ENCODE measurements at places on chromosomes 1 and 21. TPM values are rescaled to one million over a fixed set of nuclear protein-coding genes. Genes with fewer than 3 reads are reported as not detected.

The HMCN1 gene
- total RNA-seq = 0.03 TPM

The SPOCD1 gene
- 0.14 TPM for total RNA-seq

The MMP23B gene
- 0.98 TPM for total RNA-seq

The XCL1 gene
- total RNA-seq = 57.5 TPM

The TMEM61 gene
- total RNA-seq = not detected

The SH3D21 gene
- 1.7 TPM for total RNA-seq

The AMY1B gene
- not detected for total RNA-seq

DNA sequence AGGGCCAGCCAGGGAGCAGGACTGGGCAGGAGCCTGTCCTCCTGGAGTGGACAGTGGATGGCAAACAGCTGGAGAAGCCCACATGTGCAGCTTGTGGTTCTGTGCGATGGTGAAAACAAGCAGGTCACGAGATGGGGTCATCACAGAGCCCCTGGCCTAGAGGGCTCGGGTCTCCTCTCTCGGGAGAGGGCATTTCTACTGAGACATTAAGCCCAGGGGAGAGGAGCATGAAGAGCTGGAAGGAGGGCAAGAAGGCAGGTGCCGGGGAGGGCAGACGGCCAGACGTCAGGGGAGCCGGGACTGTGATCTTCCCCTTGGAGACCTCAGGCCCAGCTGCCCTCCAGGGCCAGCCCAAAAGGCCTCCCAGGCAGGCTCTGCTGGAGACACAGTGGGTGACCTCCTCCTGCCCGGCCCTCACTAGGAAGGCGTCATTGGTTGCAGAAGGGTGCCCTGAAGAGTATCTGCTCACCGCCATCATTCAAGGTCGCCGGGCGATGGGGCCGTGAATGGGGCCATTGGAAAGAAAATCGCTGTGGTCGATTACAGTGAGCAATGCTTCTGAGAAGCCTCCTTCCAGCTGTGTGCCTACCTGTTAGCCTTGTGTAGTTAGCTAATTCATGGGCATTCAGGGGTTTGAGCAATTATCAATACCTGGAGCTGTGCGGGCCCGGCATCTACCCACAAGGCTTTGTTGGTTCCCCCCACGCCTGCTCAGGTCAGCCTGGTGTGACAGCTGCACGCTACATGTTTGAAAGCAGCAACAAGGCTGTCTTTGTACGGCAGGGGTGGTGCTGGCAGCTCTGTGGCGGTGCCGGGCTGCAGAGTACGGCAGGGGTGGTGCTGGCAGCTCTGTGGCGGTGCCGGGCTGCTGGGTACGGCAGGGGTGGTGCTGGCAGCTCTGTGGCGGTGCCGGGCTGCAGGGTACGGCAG is 72.3 kb upstream of the ACTRT2 start:
- DNase-seq = no peak

GRCh38 chr1:229124520-229125124 is 146.3 kb upstream of the RAB4A start:
- no peak for DNase-seq

DNA sequence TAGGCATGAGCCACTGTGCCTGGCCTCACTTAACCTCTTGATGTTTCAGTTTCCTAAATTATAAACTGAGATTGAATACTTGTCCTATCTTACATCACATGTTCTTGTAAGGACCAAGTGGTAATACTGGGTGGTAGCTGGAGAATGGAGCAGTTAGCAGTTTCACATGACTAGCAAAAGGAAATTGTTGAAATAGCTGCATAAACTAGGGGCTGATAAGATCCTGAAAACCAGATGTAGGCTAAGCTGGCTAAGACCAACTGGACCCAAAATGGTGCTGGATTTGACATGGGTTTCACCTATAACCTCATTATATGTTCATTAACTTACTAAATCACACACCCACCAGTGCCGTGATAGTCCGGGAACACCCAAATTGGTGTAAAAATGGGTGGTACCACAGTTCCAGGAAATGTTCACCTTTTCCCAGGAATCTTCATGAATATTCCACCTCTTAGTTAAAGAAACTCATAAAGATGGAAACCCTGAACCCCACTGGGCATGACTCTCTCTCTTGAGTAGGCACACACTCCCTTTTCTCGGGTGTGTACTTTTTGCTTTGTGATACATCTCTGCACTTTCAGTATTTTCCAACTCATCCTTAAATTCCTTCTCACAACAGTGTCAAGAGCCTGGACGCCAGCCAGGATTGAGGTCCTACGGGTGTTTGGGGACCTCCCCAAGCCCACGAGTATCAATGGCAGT is at the start of gene PAPPA2:
TSS of gene PAPPA2 (plus strand) at position 502 of the 705 bp plus-strand sequence. CDS start 93,148 bp downstream, outside the sequence.
- DNase-seq = no peak

DNA sequence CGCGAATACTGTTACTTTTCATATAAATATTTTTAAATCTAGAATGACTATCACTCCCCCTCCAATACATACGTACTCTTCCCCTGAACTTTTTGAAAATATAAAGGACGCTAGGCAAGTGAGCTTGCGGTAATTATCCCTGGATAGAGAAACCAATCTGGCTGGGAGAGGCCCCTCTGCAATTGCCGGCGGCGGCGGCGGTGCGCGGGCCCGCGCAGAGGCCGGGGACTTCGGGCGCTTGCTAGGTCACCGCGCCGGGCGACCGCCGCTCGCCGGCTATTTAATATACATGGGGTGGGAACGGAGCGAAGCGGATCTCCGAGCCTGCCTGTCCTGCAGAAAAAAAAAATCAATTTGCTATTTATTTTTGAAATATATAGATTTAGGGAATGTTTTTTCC is 416.3 kb upstream of the ESRRG start:
- DNase-seq = no peak

GRCh38 chr1:242454262-242455051 is 70.0 kb downstream of the PLD5 start:
- no peak for DNase-seq

- DNase-seq = no peak
These were observed 75.2 kb downstream of the KIFAP3 start for GRCh38 chr1:169999331-169999741.

GRCh38 chr1:181801617-181802016 is 259.9 kb downstream of the ZNF648 start:
- no peak for DNase-seq

- DNase-seq = no peak
These were observed 109.9 kb downstream of the GALNT2 start for GRCh38 chr1:230176871-230177411.

- DNase-seq = no peak
These were observed 94.1 kb downstream of the GALNT2 start for GRCh38 chr1:230160957-230161771.

DNA sequence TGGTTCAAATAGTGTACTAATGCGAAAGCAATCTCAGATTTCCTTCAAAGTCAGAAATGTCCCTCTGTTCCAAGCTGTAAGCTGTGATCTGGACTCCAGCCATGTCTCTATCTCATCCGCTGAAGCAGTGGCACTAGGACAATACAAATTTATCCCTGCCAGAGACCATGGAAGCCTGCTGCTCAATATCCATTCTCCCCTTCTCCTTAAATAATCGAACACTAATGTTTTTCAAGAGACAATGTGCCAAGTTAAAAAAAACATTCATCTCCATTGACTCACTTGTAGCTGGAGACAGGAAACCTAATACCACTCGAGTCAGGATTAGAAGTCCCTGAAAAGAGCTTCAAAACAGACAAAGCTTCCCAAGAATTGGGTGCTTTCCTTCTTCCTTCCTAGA is 38.5 kb upstream of the PGBD5 start:
- no peak for DNase-seq

- DNase-seq = no peak
These were observed 15.1 kb downstream of the E2F2 start for GRCh38 chr1:23515905-23516304.

- no peak for DNase-seq
These were observed 136.2 kb upstream of the DMRTA2 start for GRCh38 chr1:50559421-50559820.

DNA sequence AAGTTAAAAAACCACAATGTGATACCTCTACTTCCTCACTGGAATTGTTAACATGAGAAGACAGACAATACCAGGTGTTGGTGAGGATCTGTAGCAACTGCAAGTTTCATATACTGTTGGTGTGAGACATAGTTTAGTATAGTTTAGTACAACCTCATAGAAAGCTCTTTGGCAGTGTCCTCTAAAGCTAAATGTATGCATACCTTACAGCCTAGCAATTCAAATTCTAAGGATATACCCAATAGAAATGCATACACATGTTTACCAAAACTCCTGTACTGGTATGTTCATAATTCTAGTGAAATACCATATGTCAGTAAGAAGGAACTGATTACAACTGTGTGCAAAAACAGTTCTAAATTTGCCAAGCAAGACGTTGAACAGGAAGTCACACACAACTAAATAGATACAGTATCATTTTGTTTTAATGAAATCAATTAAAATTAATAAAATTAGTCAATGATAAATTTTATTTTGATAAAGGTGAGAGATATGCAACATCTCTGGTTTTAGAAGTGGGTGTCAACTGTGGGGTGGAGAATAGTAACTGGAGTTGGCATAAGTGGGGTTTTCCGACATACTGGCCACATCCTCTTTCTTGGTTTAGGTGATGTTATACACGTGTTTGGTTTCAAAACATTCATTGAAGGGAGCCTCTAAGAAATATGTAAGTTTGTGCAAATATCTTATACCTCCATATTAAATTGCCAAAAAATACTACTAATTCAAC is 450.7 kb downstream of the PTPRC start:
- DNase-seq = peak; percentile 7

GRCh38 chr1:204431310-204432184 is 19.9 kb upstream of the PPP1R15B start:
- DNase-seq = peak; percentile 80

DNA sequence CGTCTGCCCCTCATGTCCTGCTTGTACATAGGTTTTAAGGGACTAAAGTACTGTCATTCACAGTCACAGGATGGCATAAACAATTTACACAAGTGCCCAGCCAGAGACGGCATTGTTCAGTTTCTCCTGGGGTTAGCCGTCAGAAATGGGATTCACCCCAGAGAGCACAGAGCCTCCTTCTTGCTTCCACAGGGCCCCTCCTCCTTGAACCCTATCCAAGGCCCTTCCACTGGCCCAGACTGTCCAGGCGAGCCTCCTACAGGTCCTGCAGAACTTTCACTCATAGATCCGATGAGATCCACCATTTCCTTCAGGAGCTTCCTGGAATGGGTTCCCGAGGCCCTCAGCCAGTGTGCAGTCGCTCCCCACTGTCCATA is 10.0 kb downstream of the AVPR1B start:
- DNase-seq = no peak

GRCh38 chr1:165354739-165355138 is 1.8 kb downstream of the LMX1A start:
- DNase-seq = no peak
